ENCODE measurements at places on chromosomes 1 and 21. TPM values are rescaled to one million over a fixed set of nuclear protein-coding genes. Genes with fewer than 3 reads are reported as not detected.

GRCh38 chr1:18137759-18138345 is 30.3 kb downstream of the IGSF21 start:
- H3K36me3 ChIP-seq: no peaks in the 10 kb centered on the region
- H3K4me3 ChIP-seq: no peak overlapping the region
- no peak for DNase-seq
- H3K27ac ChIP-seq: no peak overlapping the region
- H3K4me1 ChIP-seq: no peaks in the 10 kb centered on the region

DNA sequence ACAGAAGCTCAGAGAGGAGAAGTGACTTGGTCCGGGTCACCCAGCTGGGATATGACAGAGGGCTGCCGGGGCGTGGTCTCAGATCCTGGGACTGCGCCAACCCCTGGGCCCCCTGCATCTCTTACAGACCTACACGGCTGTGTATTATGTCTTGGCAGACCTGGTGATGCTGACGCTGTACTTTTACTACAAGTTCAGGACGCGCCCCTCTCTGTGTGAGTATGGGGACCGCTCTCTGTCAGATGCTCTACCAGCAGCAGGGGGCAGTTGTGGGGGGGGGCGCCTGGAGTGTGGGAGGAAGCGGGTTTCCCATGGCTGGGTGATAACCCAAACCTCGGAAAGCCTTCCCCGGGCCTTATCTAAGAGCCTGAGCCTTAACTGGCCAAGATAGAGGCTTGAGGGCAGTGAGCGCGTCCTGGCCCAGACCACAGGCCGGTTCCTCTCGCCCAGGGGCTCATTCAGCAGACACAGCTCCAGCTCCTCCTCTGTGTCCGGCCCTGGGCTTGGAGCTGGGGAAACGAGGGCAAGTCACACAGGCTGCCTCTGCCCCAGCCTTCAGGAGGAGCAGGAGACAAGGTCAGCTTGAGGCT is 13.3 kb downstream of the SLC66A1 start:
- no peaks in the 10 kb centered on the region for H3K27me3 ChIP-seq
- H3K4me1 ChIP-seq: no peaks in the 10 kb centered on the region
- H3K4me3 ChIP-seq: no peak overlapping the region
- no peak for DNase-seq
- no peak overlapping the region for H3K27ac ChIP-seq
- peaks cover 3% of the 10 kb centered on the region for H3K36me3 ChIP-seq

SERINC2 gene
- total RNA-seq: not detected

- H3K4me1 ChIP-seq: peaks cover 2% of the 10 kb centered on the region
- no peak for DNase-seq
- no peak overlapping the region for H3K27ac ChIP-seq
These were observed 28.7 kb downstream of the STYXL2 start for GRCh38 chr1:167122568-167122967.

GRCh38 chr1:28046716-28047115 is 41.7 kb downstream of the EYA3 start:
- H3K4me3 ChIP-seq: no peak overlapping the region
- H3K4me1 ChIP-seq: peaks cover 2% of the 10 kb centered on the region
- no peak for DNase-seq
- no peak overlapping the region for H3K27ac ChIP-seq

AIRE gene
- total RNA-seq: not detected

DNA sequence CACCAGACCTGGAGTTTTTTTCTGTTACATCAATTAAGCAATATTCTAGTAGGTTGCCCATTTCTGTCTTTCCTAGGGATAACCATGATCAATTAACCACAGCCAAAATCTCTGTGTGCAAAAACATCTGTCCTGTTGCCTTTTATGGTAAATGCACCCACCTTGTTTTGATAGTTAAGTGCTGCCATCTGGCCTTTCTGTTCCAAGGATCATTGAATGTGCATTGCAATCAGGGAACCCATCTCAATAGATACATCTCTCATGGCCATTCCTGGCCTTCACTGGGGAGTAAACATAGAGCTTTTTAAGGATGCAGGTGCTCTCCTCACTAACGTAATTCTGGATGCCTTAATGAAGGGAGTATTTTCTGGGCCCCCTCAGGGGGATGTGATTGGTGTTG is 111.8 kb upstream of the KIAA1614 start:
- H3K4me3 ChIP-seq: no peak overlapping the region
- peaks cover 11% of the 10 kb centered on the region for H3K4me1 ChIP-seq
- H3K36me3 ChIP-seq: peaks cover 13% of the 10 kb centered on the region
- H3K27ac ChIP-seq: no peak overlapping the region
- H3K27me3 ChIP-seq: no peaks in the 10 kb centered on the region

DNA sequence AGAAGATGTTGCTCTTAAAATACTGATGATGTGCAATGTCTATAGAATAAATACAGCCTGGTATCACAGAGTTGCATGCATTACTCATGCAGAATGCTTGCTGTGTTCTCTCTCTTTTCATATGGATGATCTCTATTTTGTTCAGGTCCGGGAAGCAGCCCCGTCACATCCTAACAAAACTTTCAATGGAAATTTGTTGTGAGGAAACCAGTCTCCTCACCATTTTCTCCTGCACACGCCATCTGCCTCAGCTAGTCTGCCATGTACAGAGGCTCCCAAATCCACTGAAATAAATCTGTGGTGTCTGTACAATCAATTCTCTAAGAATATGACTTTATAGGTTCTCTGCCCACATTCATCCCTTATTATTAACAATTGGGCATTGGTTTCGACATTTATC is 42.4 kb downstream of the DAB1 start:
- H3K4me1 ChIP-seq: no peaks in the 10 kb centered on the region
- H3K36me3 ChIP-seq: no peaks in the 10 kb centered on the region
- no peaks in the 10 kb centered on the region for H3K27me3 ChIP-seq
- H3K4me3 ChIP-seq: no peak overlapping the region
- DNase-seq: no peak

TAS1R2 gene
- not detected for total RNA-seq

DNA sequence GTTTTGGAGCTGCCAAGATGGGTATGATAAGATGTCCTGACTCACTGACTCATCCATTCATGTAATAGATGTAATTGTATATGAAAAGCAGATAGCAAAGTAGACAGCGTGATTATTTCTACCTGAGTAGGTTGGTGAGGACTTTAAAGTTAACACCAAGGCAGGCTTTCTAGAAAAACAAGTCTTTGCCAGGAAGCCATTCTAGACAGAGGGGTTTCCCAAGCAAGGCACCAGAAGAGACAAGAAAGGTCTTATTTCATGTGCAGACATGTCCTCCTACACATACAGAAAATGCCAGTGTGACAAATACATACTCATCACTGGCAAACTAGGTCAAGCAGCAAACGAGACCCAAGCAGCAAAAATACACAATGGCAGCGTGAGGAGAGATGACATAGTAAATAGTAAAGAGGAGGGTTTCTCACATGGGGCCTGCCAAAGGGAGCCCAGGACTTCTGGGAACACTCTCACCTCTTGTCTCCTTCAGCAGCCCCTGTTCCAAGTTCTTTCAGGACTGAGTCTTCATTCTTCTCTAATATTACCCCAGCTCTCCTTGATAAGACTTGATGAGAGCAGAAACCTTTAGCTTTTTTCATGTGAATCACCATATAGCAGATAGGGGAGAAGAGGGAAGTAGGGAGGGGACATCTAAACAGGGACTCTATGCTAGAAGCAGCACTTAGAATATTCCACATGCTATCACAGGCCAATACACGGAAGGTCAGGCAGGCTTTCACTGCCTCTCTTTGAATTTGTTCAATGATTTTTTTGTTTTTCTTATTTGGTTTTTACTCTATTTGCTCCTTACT is 114.6 kb upstream of the ATP1B1 start:
- no peaks in the 10 kb centered on the region for H3K36me3 ChIP-seq
- no peak overlapping the region for H3K27ac ChIP-seq
- no peak overlapping the region for H3K4me3 ChIP-seq
- no peak for DNase-seq

DNA sequence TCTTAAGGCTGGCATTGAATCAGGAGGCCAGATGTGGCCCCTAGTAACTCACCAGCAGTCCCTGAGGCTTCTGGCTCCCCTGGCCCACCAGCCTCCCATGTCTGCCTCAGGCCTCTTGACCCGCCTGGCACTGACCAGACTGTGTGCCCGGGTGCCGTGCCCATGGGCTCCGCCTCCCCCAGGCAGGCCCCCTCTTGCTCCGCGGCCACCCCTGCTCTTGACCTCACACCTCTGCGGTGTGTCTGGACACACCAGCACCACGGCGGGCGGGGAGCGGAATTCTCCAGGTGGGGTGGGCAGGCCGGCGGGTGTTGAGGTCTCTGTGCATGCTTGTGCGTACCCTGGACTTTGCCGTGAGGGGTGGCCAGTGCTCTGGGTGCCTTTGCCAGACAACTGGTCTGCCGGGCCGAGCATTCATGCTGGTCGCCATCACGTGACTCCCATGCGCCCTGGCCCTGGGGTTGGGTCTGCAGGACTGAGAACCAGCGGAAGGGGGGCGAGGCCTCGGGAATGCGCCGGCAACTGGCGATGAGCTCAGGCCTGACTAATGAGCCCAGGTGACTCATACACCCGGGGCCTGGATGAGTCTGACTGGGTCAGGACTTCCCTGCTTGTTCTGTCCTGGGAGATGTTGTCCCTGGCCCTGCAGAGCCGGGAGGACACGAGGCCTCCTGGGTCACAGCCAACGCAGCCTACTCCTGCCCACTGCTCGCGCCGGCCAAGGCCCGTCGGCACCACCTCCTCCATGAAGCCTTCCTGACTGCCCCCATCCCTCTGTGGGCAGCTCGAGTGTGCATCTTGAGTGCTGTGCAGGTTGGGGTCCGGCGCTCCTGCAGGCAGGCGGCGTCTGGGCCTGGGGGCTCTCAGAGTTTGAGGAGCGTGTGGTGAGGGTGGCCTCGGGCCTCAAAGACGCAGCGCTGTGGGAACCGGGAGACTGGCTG is 22.6 kb downstream of the COL18A1 start:
- H3K36me3 ChIP-seq: no peaks in the 10 kb centered on the region
- DNase-seq: no peak
- no peak overlapping the region for H3K27ac ChIP-seq
- H3K4me1 ChIP-seq: no peaks in the 10 kb centered on the region
- no peak overlapping the region for H3K4me3 ChIP-seq
- no peaks in the 10 kb centered on the region for H3K27me3 ChIP-seq

DNA sequence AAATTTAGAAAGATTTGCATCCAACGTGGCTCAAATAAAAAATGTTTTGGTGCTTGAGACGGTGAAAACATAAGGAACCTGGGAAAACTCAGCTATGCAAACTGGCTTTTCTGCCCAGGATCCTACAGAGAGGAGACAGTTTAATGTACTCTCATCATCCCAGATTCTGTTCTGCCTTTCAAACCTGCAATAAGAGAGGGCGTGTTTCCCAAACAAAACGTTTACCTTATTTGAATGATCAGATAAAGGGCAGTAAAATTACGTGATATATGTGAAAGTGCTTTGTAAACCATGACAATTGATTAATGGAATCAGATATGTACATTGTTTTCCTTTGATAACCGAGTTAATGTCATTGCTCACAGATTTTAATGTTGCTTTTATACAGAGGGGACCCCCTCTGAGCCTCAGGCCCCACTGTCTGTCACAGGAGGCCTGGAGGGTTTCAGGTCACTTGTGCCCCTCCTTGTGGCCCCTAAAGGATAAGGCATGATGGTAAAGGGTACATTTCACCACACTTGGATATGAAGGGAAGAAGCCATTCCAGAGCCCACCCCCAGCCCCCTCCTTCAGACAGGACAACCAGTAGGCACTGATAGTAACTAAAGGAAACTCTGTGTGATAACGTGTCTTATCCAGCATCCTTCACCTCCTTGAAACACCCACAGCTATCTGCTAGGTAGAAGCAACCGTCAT is 157.6 kb downstream of the EDEM3 start:
- peaks cover 2% of the 10 kb centered on the region for H3K27me3 ChIP-seq
- no peaks in the 10 kb centered on the region for H3K4me1 ChIP-seq
- no peak overlapping the region for H3K4me3 ChIP-seq
- no peak overlapping the region for H3K27ac ChIP-seq

ETV3L gene
- not detected for total RNA-seq

DNA sequence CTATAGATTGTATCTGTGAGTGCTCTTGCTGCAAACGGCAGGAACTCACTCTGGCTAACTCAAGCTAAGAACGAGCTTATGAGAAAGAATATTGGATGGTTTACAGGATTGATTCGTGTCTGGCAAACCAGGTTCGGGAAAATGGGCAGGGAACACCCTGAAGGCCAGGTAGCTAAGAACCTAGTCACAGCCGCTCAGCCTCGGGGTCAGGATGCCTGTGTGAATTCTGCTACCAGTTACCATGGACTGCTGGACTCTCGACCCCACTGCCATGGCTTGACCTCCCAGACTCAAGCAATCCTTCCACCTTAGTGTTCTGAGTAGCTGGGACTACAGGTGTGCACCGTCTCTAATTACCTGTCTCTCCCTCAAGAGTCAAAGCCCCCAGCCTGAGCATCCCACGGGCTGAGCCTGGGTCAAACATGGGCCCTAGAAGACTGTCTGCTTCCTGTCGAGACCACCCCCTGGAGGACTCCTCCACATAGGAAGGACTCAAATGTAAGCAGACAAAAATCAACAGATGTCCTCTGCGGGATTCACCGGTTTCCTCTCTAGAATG is 45.8 kb downstream of the NENF start:
- H3K36me3 ChIP-seq: no peaks in the 10 kb centered on the region
- peaks cover 15% of the 10 kb centered on the region for H3K4me1 ChIP-seq
- H3K4me3 ChIP-seq: no peak overlapping the region
- DNase-seq: peak; percentile 9
- H3K27me3 ChIP-seq: peaks cover 23% of the 10 kb centered on the region

LCE1A gene
- not detected for total RNA-seq

CLSTN1 gene
- total RNA-seq: 106 TPM

- H3K27ac ChIP-seq: peak overlapping the region; percentile 36
- DNase-seq: no peak
- no peak overlapping the region for H3K4me3 ChIP-seq
These were observed 84.4 kb downstream of the HSF2BP start for GRCh38 chr21:43574741-43575472.

- H3K4me3 ChIP-seq: peak overlapping the region; percentile 50
- H3K36me3 ChIP-seq: peaks cover 29% of the 10 kb centered on the region
- H3K27me3 ChIP-seq: no peaks in the 10 kb centered on the region
- H3K27ac ChIP-seq: peak overlapping the region; percentile 86
- no peak for DNase-seq
These were observed 46.9 kb downstream of the CD34 start for GRCh38 chr1:207863893-207864535.

- H3K27me3 ChIP-seq: peaks cover 3% of the 10 kb centered on the region
- DNase-seq: no peak
- no peaks in the 10 kb centered on the region for H3K36me3 ChIP-seq
- no peaks in the 10 kb centered on the region for H3K4me1 ChIP-seq
These were observed 77.5 kb downstream of the FMN2 start for GRCh38 chr1:240169188-240169587.

DNA sequence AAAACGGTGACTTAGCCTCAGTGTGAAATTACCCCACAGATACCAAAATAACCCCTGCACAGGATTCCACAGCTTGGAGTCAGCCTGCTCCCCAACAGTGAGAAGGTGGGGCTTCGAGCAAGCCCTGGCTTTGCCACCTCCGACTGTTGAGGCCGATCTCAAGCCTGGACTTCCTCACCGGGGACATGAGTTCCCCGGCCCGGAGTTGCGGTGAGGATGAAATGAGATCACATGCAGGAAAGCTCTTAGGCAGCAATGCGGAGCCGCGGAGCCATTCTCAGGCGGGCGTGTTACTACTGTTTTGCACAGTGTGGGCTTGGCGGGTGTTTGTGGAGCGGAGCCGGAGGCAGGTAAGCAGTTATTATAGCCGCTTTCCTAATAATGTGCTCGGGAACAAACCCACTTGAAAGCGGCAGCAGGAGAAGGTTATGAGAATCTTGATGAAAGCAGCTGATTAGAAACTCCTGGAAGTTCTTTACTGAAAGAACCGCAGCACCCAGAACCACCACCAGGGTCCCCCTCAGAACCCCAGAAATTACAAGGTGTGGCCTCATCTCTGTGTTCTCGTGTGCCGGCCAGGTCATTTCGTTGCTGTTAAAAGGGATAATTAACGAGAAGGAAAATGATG is 3.9 kb upstream of the CLSTN1 start:
- peaks cover 20% of the 10 kb centered on the region for H3K4me1 ChIP-seq
- H3K27ac ChIP-seq: no peak overlapping the region
- H3K27me3 ChIP-seq: peaks cover 11% of the 10 kb centered on the region
- DNase-seq: no peak
- no peak overlapping the region for H3K4me3 ChIP-seq
